ENCODE measurements at places on chromosomes 16 and 17.

GRCh38 chr17:49061524-49061943 is 64.3 kb downstream of the IGF2BP1 start:
- DNase-seq: no peak

- no peak for DNase-seq
These were observed 10.1 kb downstream of the TCF25 start for GRCh38 chr16:89883346-89884040.

- peak; percentile 85 for DNase-seq
These were observed 133.1 kb downstream of the ANKRD11 start for GRCh38 chr16:89357055-89357816.

DNA sequence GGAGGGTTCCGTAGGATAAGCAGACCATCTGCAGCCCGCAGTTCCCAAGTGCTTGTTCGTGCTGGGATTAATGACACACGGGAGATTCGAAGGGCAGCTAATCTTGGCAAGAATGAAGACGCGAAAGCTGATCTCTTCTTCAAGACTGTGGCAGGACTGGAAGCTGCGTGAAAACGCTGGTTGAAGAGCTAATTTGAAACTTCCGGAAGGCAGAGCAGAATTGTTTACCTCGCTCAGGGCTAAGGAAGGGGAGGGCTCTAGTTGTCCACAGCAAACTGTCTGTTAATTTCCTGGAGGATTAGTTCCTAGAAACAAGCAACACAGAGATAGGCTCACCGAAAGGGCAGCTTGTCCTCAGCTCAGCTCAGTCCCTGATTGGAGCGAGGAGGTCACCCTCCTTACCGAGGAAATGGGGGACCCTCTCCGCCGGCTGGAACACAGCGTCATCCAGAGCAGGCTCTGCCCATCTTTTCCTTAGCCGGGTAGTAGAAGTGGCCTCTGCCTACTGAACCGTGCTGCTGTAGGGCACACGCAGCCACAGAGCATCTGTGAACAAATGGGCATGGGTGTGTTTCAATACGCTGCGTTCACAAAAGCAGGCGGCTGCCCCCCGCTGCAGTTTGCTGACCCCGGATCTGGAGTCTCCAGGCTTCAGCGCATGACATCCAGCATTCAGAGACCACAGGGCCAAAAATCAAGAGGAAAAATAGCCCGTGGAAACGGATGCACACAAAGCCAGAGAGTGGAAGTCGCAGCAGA is 16.7 kb upstream of the BAIAP2 start:
- peak; percentile 25 for DNase-seq

DNA sequence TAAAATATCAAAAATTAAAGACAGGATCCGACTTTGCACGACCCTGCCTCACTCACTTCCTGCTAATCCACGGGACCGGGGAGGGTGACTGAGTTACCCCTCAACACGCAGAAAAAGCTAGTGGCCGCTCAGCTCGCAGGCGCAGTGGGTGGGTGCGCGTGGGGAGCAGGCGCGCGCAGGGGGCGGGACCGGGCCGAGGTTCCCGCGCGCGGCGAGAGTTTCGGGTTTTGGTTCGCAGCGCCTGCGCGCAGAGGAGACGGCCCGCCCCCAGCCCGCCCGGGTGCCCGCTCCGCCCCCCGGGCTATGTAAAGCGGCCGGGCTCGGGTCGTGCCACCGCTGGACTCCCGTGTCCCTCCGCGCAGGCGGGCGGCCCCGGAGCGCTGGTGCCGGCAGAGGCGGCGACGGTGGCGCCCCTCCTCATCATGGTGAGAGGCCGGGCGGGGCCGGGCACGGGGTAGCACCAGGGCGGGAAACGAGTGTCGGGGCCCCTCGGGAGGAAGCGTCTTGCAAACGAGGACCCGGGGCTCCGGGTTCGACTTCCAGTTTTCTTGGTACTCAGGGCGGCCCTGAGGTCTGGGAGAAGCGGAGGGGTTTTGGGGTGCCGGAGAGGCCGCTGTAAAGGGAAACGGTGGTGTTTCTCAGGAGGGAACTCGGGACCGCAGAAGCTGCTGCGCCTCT is at the start of gene CNP:
CNP (plus strand) TSS at position 333 of the 678 bp plus-strand sequence; CDS start at position 423, 90 bp downstream.
- DNase-seq: peak; percentile 93

DNA sequence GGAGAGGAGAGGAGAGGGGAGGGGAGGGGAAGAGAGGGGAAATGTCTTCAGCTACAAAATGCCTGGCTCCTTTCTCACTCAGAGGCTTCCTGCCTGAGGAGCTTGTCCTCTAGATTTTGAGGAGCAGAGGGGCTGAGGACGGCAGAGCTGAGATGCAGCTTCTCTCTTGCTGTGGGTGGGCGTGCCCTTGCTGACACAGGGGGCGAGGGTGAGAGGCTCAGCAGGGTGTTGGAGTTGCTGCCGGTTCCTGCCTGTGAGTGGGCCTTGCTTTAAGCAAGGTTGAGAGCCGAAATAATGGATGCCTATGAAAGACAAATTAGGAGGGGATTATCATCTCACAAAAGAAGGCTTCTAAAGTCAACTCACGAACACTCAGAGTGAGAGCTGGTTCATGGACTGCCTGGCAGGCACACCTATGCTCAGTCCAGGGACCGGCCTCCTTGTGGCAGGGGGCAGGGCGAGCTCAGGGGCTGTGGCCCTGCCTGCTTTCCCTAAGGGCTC is 215.6 kb downstream of the MSI2 start:
- DNase-seq: no peak

DNA sequence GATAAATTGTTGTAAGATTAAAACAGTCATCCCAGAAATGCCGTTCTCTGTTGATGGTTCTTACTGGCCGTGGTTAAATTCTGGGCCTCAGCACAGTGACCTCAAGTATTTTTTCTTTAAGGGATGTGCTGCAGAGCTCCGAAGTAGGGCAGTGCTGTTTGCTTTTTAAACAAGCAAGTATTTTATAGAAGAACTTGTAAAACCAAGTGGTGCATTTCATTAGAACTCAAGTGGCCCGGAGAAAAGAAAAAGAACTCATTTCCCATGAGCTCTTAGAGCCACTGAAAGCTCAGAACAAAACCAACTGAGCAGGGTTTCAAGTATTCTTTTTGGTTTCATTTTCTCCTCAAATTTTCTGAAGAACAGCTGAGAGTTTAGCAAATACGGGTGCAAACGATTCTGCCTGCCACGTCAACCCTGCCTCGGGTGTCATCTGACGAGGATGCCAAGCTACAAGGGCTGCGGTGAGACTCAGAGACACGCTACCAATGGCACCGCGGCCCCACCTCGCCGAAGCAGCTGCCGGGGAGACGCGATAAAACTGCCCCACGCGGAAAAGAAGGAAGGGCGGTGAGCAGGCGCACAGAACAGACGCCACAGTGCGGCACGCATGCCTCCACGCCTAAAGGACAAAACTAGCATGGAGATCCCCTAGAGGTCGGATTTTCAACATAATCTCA is 6.3 kb downstream of the LMF1 start:
- peak; percentile 78 for DNase-seq

- DNase-seq: no peak
These were observed 40.3 kb upstream of the MRPS23 start for GRCh38 chr17:57889892-57890856.

- DNase-seq: no peak
These were observed 2.2 kb upstream of the ARL4D start for GRCh38 chr17:43396491-43397060.

DNA sequence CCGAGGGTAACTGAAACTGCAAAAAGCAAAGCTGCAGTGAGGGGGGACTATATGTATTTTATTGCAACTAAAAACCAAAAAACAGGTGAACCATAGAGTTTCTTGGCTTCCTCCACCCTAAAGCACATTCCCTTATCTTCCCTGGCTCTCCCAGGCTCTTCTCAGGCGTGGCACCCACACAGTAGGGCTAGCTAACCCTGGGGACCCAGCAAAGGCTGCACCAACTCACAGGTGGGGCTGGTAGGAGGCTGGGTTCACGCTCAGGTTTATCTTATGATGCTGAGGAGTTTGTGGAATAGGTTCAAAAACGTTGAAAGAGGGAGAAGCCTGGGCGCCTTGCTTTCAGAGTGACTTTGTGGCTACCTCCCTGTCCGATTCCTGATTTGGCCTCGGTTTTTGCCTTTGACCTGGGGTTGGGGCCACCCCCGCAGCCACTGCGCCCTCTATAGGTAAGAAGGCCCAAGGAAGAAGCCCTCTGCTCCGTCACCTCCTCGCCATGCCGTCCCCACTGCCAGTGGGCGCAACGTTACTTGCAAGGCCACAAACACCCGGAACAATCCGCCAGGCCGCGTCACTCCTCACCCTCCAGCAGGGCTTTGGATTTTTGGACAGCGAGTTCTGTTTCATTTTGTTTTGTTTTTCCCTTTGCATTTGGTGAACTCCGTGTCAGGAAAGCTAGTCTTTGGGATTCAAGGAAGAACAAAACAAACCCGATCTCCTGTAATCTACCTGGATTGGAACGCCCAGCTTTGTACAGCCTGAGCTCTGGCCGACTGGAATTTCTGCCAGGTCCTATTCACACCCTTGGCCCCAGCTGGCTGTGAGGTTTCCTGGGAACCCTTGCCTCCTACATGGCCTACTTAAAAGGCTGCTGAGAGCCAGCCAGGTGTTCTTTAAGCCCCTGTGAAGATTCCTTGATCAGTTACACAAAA is 60.8 kb downstream of the TBC1D16 start:
- DNase-seq: no peak

DNA sequence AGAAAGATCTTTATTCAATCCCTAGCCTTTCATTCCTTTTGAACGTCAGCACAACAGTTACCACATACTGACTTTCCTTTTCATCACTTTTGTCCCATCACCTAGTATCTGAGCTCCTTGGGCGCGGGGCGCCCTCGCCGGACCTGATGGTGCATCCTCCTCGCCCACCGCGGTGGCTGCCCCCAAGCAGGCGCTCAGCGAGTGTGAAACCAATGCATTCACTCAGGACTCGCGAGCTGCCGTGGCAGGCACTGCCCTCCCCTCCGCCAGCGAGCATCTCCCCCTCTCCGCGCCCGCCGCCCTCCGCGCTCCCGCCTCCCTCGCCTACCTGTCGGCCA is 756 bp downstream of the KLHL11 start:
- DNase-seq: no peak

GRCh38 chr16:917591-918061 is 53.2 kb downstream of the LMF1 start:
- no peak for DNase-seq

- DNase-seq: peak; percentile 58
These were observed at the start of gene PRSS21 for GRCh38 chr16:2816751-2817339. TSS of gene PRSS21 (plus strand) at chr16:2817237. CDS start at chr16:2817269, 32 bp downstream.

DNA sequence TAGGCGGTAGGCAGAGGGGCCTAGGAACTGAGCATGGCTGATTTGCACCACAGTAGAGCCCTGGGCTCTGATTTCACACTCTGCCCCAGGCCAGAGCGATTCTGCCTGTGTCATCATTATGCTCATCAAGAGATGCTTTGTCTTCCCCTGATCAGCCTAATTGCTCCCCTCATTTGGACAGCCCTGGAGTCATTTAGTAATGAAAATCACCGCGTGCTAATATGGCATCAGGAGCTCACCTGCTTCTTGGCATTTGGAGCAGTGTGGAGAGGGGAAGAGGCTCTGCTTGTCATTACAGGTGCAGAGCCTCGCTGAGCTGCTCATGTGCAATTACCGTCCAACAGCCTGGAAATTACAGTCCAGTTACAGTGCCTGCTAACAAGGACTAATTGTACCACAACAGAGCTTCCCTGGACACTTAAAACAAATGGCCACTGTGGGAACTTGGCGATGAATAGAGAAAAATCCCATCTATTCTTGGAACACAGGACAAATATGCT is 157.1 kb upstream of the WSCD1 start:
- DNase-seq: no peak

DNA sequence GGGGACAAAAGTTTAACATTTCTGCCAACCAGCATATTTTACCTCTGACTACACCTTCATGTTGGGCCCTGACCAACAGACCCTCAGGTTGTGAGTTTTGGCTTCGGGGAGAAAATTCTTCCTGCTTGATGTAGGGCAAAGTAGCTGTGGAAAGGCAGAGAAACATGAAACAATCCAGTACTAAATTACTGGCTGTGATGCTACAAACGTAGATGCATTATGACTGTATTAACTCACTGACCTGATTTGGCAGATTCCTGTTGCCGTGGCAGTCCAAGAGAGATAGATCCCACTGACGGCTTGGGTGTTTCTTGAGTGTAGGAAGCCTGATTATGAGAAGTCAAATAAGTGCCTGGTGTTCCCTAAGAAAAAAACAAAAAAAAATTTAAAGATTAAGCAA is 80.7 kb downstream of the TTC19 start:
- DNase-seq: no peak

- no peak for DNase-seq
These were observed 1.6 kb downstream of the UBE2Z start for GRCh38 chr17:48909783-48910182.

- peak; percentile 69 for DNase-seq
These were observed at the start of gene NETO2 for GRCh38 chr16:47143677-47144558. TSS of gene NETO2 (minus strand) at chr16:47143945. CDS start at chr16:47143612, 333 bp downstream.

DNA sequence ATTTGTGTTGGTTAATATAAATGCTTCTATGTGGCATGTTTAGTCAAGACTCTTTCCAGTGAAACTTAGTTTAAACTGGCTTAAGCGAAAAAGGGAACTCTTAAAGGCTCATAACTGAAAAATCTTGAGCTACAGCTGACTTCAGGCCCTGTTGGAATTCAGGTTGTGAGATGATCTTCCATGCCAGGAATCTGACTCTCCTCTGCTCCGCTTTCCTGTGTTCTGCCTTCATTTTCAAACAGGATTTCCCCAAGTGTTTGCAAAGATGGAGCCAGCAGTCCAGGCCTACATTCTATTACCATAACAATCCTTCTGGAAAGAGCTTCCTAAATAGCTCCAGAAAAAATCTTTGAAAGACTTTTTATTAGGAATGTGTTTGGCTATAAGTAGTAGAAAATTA is 134.9 kb downstream of the NLK start:
- no peak for DNase-seq

DNA sequence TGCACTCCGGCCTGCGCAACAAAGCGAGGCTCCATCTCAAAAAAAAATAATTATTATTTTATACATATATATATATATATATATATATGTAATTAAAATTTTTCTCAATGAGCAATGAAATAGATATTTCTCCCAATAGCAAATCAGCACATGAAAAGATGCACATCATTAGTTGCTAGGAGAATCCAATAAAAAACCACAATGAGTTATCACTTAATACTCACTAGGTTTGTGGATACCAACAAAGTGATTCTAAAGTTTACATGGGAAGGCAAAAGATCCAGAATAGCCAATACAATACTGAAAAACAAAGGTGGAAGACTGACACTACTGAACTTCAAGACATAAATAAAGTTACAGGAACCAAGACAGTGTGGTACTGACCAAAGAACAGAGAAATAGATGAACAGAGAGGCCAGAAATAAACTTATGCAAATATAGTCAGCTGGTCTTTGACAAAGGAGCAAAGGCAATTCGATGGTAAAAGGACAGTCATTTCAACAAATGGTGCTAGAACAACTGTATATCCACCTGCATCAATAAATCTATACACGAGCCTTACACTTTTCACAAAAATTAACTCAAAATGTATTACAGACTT is 13.6 kb downstream of the SMG6 start:
- no peak for DNase-seq

Data from activated CD4-positive, alpha-beta T cell treated with anti-CD3 and anti-CD28 coated beads for 48 hours (primary cell).